Bronchial epithelial cell (primary cell): ENCODE measurements at places on chromosomes 12 and 14. TPM values are rescaled to one million over a fixed set of nuclear protein-coding genes. Genes with fewer than 3 reads are reported as not detected.

COPS7A gene
- 63.7 and 86.0 TPM in 2 replicates for total RNA-seq

CKB gene
- total RNA-seq, result 31.3 and 50.8 TPM in 2 replicates

GLI1 gene
- under 0.01 and 0.26 TPM in 2 replicates for total RNA-seq

PRB2 gene
- not detected in 2 replicates for total RNA-seq

KRT74 gene
- 0.13 TPM in 1 of 2 replicates, not detected in the other for total RNA-seq

JKAMP gene
- total RNA-seq, result 35.3 and 40.5 TPM in 2 replicates

CFAP251 gene
- total RNA-seq, result 13.7 and 13.8 TPM in 2 replicates

CAPS2 gene
- total RNA-seq, result 1.1 and 7.0 TPM in 2 replicates

ETFRF1 gene
- total RNA-seq, result 7.9 and 10.8 TPM in 2 replicates

BDKRB2 gene
- total RNA-seq, result 3.2 and 6.5 TPM in 2 replicates

FITM1 gene
- total RNA-seq, result 0.51 TPM in 1 of 2 replicates, not detected in the other

SLC5A8 gene
- total RNA-seq, result under 0.01 TPM in 1 of 2 replicates, not detected in the other

CYP27B1 gene
- 0.77 and 3.9 TPM in 2 replicates for total RNA-seq

GARIN6 gene
- total RNA-seq, result not detected in 2 replicates

COX8C gene
- not detected in 2 replicates for total RNA-seq

DENND5B gene
- total RNA-seq, result 2.6 and 4.7 TPM in 2 replicates

SOX5 gene
- total RNA-seq, result under 0.01 TPM in 2 replicates

ADAM21 gene
- under 0.01 and 0.13 TPM in 2 replicates for total RNA-seq

- no peak for DNase-seq
Observed at GRCh38 chr14:65040666-65041433, 54.2 kb downstream of the FNTB start.

DNA sequence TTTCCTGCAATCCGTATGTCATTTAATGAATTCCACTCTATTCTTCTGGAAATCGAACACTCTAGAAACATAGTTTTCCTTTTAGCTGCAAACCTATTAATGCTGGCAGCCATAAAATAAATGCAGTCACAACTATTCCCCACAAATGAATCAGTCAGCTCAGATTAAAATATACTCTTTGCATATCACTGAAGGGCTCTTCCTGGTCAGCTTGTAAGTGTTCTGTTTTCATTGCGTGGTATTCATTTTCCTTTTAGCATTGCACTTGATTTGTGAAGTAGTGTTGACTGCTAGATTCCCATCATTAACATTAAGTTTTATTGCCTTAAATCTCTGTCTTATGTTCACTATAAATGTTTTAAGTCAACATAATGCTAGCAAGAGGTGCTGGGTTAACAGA is 685.9 kb downstream of the DIO2 start:
- no peak for DNase-seq

DNA sequence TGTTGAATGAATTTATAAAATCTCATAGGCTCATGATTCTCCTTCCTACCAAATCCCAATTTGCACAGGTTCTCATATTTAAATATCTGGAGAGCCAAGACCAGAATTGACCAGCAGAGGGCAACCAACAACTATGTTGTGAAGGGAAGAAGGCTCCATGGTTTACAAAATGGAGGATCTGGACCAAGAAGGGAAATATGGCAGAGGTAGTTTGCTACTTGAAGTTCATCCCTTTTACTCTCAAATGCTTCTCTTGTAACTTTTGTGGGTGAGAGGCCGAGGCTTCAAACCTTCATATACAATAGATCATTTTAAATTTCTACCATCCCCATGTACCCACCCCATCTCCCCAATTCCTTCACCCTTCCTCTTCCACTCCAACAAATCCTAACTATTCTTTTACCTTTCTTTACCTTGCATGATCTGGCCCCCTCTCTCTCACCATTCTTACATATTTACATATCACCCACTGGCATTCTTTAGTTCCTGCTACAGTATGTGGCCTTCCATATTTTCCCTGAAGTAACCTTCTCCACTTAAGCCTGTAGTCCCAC is 3.8 kb upstream of the SMARCC2 start:
- peak; percentile 79 for DNase-seq

- DNase-seq, result peak; percentile 18
Observed at GRCh38 chr12:109927622-109928021, 27.5 kb downstream of the TCHP start.

DNA sequence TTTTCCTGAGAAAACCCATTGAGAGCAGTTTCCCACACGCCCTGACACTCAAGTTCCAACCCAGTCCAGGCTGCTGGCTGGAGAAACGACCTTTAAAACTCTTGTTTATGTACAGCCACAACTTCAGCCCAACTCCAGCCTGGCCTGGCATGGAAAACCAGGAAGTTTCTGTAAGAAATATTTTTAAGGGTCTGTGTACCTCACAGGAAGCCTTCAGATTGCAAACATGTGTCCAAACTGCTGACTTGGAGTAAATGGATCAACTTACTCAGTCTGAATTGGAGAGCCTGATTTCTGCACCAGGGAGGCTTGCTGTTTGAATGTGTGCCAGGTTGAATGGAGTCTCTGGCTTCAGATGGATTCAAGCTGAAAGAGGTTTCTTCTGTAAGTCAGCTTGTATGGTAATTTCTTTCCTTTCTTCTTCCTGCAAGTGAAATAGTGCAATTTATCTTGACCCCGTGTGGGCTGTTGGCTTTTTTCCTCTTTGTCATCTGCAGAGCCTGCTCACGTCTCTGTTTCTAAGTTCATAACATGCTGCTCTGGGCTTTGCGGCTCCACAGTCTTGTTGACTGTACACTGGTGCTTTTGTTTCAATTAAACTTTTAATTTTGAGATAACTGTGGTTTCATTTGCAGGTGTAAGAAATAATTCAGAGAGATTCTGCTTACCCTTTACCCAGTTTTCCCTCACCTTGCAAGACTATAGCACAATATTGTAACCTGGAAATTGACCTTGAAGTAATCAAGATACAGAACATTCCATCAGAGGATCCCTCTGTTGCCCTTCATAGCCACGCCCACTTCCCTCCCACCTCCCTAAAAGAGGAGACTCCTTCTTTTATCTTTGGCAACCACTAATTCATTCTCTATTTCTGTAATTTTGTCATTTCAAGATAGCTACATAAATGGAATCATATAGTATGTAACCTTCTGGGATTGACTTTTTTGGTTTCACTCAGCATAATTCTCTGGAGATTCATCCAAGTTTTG is 109.7 kb upstream of the PRMT8 start:
- no peak for DNase-seq

- DNase-seq, result no peak
Observed at GRCh38 chr12:106039242-106039641, 99.5 kb downstream of the NUAK1 start.

DNA sequence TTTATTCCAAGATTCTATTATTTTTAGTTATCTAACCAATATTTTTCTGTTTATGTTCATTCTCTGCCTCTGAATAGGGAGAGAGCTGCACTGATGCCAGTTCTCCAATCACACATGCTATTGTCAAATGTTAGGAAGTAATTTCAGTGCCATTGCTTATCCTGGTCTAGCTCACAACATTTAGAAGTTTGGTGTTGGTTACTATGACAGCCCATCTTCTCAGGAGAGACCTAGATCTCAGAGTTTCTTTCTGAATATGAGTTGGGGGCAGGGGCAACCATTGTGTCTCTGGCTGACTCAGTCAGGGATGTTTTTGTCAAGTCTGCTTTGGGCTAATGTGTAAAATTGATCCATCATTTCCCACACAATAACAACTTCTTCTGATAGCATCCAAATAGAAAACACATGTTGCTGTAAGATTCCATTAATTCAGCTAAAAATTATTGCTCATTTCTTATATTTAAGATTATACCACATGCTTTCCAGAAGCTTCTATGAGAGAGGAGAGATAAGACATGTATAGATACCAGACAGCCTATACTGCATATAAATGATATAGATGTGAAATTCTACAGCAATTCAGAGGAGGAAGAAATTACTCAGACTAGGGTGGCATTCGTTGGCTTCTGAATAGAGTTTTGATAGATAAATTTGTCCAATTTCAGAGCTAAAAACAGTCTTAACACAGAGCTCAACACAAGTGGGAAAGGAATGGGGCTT is 64.8 kb downstream of the DACT1 start:
- DNase-seq, result no peak

- DNase-seq, result no peak
Observed at GRCh38 chr14:68888883-68889282, 90.2 kb downstream of the ACTN1 start.

- no peak for DNase-seq
Observed at GRCh38 chr12:121926874-121927706, 8.7 kb downstream of the CFAP251 start.

DNA sequence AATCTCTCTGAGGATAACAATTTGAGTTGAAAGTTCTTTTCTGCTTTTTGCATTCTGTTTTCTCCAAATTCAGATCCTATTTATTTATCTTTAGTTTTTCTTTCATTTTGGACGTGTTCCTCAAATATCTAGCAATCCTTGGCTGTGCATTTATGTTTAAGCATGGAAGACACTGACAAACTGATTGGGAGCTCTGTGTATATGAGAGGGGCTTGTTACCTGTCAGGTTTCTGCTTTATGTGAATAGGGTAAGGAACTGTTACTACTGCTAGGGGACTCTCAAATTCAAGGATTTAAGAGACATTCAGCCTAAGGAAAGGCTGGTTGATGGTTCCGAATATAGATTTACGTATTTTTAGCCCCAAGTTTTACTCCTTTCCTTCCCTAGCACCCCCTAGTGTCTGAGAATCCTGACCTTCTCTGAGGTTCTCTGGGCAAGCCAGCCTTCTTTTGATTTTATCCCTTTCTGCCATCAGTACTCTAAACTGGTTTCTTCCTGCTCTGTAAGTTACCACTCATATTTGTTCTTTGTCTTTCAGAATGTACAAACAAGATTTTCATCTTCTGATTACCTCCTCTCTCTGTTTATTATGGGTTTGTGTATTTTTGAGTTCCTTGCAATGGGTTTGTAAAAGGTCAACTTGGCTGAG is 30.5 kb downstream of the YLPM1 start:
- no peak for DNase-seq

GRCh38 chr12:132251310-132251709 is 78.1 kb downstream of the GALNT9 start:
- no peak for DNase-seq

DNA sequence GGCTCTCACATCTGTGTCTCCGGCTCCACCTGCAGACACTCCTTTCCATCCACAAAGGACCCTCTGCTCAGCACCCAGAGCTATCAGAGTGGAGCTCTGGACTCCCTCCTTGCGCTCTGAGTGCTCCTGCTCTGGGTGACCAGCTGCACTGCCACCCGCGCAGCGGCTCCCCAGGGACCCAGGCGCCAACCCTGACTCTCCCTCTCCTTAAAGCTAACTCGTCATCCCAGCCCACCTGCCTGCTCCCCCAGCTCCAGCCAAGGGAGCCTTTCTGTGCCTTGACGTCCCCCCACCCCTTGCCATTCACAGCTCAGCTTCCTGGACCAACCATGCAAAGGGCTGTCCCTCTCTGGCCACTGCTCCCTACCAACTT is 99.0 kb downstream of the SETD3 start:
- no peak for DNase-seq

GRCh38 chr12:86122846-86123468 is 133.2 kb downstream of the MGAT4C start:
- DNase-seq, result peak; percentile 47

- peak; percentile 44 for DNase-seq
Observed at GRCh38 chr12:122137681-122138080, 36.3 kb downstream of the IL31 start.

- DNase-seq, result no peak
Observed at GRCh38 chr12:120719496-120720233, 6.0 kb upstream of the ACADS start.

- DNase-seq, result no peak
Observed at GRCh38 chr12:80636832-80637231, 70.6 kb upstream of the MYF6 start.

DNA sequence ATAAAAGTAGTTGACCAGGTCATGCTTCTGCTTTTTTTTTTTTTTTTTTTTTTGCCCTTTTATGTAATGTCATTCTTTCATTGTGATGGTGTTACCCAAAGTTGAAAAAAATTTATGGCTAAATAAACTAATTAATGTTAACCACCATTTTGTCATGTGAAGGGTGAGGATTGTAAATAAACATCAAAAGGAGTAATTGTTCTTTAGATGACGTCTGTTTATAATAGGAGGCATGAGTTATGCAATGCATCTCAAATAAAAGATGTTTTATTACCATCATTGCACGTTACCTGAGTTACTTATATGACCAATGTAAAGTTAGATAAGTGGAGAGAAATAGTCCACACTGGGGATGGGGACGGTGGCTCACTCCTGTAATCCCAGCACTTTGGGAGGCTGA is 349.9 kb upstream of the PDE3A start:
- no peak for DNase-seq

DNA sequence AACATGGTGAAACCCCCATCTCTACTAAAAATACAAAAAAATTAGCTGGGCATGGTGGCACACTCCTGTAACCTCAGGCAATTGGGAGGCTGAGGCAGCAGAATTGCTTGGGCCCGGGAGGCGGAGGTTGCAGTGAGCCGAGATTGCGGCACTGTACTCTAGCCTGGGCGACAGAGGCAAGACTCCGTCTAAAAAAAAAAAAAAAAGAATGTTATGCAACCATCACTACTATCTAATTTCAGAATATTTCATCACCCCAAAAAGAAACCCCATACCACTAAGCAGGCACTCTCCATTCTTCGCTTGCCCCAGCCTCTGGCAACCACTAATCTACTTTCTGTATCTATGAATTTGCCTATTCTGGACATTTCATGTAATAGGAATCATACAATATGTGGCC is 68.8 kb upstream of the AMN start:
- no peak for DNase-seq

GRCh38 chr12:77766224-77766623 is 64.5 kb upstream of the NAV3 start:
- no peak for DNase-seq

- no peak for DNase-seq
Observed at GRCh38 chr12:3224530-3224903, 147.3 kb downstream of the TSPAN9 start.

DNA sequence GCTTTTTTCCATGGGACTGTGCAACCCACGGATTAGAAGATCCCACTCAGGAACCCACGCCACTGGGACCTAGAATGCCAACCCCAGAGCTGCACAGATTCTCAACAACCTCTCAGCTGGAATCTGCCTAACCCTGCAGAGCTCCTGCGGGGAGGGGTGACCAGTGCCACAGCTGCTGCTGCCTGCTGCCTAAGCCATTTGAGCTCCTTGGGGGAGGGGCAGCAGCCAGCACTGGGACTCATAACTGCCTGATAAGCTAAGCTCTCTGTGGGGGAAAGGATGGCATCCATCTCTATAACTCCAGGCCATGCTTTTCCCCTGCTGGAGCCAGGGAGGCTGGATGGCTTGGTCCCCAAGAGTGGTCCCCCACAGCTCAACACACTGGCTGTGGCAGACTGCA is 182.8 kb downstream of the SLC5A8 start:
- DNase-seq, result no peak

GRCh38 chr12:117121441-117121840 is 22.2 kb upstream of the TESC start:
- no peak for DNase-seq

GRCh38 chr12:120264086-120264903 is 1.2 kb downstream of the PXN start:
- peak; percentile 92 for DNase-seq

GRCh38 chr12:43501703-43502102 is 50.3 kb downstream of the ADAMTS20 start:
- peak; percentile 21 for DNase-seq

- DNase-seq, result no peak
Observed at GRCh38 chr12:67916266-67916970, 72.8 kb upstream of the IFNG-AS1 start.

GRCh38 chr14:65007202-65007601 is 20.5 kb downstream of the FNTB start:
- DNase-seq, result no peak

- DNase-seq, result no peak
Observed at GRCh38 chr14:84251411-84252115, 1278.4 kb upstream of the FLRT2 start.
